ENCODE measurements at places on chromosomes 2 and 18. TPM values are rescaled to one million over a fixed set of nuclear protein-coding genes. Genes with fewer than 3 reads are reported as not detected.

EMILIN1 gene
- polyA plus RNA-seq: 110 TPM

SH3RF3 gene
- polyA plus RNA-seq: 4.2 TPM

IL36A gene
- not detected for polyA plus RNA-seq

C1QL2 gene
- not detected for polyA plus RNA-seq

CNOT9 gene
- 31.2 TPM for polyA plus RNA-seq

CD8B2 gene
- polyA plus RNA-seq: 0.06 TPM

CCDC148 gene
- polyA plus RNA-seq: 0.42 TPM

RIT2 gene
- polyA plus RNA-seq: not detected

GRCh38 chr2:172293952-172294351 lies 133.4 kb upstream of the ITGA6 start:
- peak; percentile 56 for DNase-seq

DNA sequence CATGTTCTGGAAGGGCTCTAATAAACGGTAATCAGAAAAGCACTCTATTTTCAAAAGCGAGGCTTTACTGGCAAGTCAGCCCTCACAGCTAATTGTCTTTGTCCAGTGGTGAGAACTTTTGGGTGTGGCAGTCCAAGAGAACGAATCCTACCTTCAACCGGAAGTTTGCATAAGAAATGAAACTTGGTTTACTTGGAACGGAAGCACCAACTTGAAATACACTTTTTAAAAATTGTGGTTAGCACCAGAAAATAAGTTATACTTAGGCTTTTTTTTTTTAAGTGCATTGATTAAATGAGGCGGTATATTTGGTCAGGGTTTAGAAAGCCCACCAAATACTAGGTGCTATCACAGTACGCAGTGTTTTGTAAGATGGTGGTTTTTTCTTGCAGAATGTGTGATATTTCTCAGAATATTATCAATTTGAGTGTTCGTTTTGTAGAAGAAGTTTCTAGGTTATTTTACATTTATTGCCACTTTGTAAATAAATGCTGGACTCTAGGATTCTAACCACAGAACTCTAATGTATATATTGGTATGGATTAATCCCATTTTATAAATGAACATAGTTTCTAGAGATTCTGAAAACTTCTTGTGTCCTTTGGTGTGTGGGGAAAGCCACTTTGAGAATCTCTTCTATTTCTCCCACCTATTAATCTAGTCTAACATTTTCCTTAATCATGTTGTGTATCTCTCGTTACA lies 1.2 kb downstream of the MYL12A start:
- DNase-seq: peak; percentile 75

- DNase-seq: peak; percentile 4
These were observed 419.2 kb upstream of the CYRIA start for GRCh38 chr2:17084877-17085276.

DNA sequence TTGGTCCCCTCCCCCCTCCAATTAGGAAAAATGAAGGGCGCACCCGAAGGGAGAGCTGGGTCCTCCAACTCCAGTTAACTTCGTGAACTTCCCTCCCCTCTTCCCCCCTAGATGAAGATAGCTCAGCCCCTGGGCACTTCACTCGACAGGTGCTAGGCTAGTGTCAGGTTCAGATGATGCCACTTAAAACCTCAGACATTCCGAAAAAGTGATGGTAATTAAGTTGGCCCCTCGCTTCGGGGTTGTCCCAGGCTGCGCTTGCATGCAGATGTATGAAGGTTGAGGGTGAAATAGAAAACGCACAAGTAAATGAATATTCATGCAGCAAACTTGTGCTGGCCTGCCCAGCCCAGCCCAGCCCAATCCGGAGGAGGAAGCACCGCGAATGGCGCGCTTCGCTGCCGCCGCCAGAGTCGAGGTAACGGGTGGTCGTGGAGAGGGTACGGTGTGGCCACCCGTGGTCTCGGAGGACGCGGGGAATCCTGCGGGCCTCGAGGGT lies 3.0 kb upstream of the GBX2 start:
- DNase-seq: no peak

- DNase-seq: peak; percentile 61
These were observed 77.2 kb upstream of the NFU1 start for GRCh38 chr2:69514406-69514805.

- DNase-seq: no peak
These were observed 12.1 kb upstream of the LCT start for GRCh38 chr2:135849087-135849486.

DNA sequence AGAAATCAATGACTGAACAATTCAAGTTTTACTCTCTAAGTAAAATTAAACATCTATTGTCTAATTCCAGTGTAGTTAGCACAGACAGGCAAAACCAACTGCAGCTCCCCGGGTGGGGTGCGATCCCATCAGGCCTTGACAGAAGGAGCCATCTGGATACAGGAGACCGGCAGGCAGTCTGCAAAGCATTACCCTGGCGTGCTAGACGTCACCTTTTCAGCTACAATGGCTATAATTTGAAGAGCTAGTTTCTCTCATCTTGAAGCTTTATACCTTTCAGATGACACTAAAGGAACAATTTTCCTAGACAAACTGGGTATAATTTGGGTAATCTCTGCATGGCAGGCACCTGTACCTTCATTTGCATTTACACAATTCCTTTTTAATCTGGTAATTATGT lies 761.5 kb upstream of the SOX11 start:
- no peak for DNase-seq

DNA sequence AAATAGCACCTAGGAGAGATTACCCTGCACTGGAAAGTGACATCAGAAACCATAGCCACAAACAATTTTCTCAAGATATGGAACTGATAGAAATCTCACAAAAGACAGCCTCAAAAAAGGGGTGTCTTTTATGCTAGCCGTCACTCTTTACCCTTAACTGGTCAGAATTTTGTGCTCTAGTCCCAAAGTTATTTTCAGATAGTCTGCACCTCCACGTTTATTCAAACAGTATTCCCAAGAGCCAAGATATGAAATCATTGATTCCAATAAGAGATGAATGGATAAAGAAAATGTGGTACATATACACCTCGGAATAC lies 23.5 kb upstream of the PMAIP1 start:
- no peak for DNase-seq

DNA sequence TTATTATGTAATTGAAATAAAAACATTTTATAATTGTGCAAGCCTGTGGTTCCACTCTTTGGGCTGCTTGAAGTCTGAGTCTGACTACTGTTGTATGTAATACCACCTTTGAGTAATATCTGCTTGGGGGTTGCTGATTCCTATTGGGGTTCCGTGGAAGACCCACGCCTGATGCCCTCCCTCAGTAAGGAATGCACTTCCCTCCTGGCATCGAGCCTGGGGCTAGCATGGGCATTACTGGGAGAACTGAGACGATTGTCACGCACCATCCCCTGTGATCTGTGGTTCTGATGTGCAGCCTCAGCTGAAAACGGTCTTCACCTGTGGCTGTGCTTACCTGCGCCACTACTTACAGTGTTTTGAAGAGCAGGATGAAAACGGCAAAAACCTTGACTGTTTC lies 32.7 kb upstream of the RBM44 start:
- no peak for DNase-seq

- no peak for DNase-seq
These were observed 61.4 kb upstream of the CCDC195 start for GRCh38 chr2:224777559-224777930.

- no peak for DNase-seq
These were observed 194.6 kb downstream of the GPD2 start for GRCh38 chr2:156630579-156631337.

GRCh38 chr2:67259556-67260342 lies 137.4 kb upstream of the ETAA1 start:
- DNase-seq: peak; percentile 83

- DNase-seq: peak; percentile 35
These were observed 208.2 kb upstream of the REV1 start for GRCh38 chr2:99697811-99698568.

- DNase-seq: no peak
These were observed 517.5 kb upstream of the SPHKAP start for GRCh38 chr2:228698963-228699362.

DNA sequence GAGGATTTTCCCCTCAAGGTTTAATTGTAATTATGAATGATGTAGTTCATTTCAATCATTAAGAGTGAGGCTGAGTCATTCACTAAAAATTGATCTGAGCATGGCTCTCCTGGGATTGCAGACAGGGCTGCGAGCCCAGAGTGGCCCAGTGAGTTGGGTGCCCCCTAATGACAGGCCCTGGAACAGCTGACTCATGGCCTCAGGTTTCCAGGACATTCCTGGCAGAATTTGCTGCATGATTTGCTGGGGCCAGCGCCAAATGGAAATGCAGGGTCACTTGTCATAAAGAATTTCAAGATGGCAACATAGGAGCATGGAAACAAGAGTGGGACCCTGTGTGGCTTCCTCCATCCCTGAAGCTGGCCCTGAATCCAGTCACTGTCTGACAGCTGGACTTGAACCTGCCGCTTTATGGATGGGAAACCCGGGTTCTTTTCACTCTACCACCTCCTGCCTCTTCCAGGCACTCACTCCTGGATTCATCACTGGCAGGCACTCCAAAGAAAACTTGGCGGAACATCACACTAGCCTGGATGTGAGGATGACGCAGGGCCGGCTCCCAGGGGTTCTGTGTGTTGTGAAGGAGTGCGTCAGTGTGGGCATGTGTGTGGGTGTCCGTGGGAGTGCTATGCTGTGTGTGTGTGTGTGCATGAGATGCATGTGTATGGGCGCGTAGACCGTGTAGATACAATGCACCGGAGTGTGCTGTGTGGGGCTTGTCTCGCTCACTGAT lies 15.2 kb downstream of the OTOF start:
- DNase-seq: peak; percentile 38

Data from muscle of leg (tissue), 16 donors.